ENCODE measurements at places on chromosomes 2 and 18. TPM values are rescaled to one million over a fixed set of nuclear protein-coding genes. Genes with fewer than 3 reads are reported as not detected.
A peak's percentile ranks its signal among the peaks of the same experiment; 100 is the strongest.

GRCh38 chr2:79591281-79591680 is 78.4 kb downstream of the CTNNA2 start:
- H3K4me1 ChIP-seq, result no peaks in the 10 kb centered on the region
- DNase-seq, result no peak
- no peak overlapping the region for H3K4me3 ChIP-seq
- H3K27me3 ChIP-seq, result no peaks in the 10 kb centered on the region

GRCh38 chr2:19845323-19845920 is 56.4 kb downstream of the TTC32 start:
- H3K36me3 ChIP-seq, result no peaks in the 10 kb centered on the region
- no peak overlapping the region for H3K27ac ChIP-seq
- H3K27me3 ChIP-seq, result no peaks in the 10 kb centered on the region
- H3K4me1 ChIP-seq, result no peaks in the 10 kb centered on the region

NT5DC4 gene
- total RNA-seq, result not detected

DNA sequence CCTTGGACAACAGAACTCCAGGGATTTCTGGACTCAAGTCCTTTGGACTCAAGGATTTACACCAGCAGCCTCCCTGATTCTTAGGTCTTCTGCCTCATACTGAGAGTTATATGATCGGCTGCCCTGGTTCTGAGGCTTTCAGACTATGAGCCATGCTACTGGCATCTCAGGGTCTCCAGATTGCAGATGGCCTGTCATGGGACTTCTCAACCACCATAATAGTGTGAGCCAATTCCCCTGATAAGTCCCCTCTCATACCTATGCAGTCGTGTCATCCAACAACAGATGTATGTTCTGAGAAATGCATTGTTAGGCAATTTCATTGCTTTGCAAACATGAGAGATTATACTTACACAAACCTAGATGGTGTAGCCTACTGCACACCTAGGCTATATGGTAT is 61.4 kb upstream of the MSTN start:
- no peaks in the 10 kb centered on the region for H3K27me3 ChIP-seq
- H3K36me3 ChIP-seq, result no peaks in the 10 kb centered on the region
- no peak overlapping the region for H3K4me3 ChIP-seq
- H3K4me1 ChIP-seq, result no peaks in the 10 kb centered on the region
- no peak overlapping the region for H3K27ac ChIP-seq

MSH6 gene
- 25.6 TPM for total RNA-seq

- no peak overlapping the region for H3K27ac ChIP-seq
- H3K4me3 ChIP-seq, result no peak overlapping the region
- H3K27me3 ChIP-seq, result no peaks in the 10 kb centered on the region
Observed at GRCh38 chr2:216181351-216181750, 72.2 kb downstream of the XRCC5 start.

CD8B2 gene
- total RNA-seq, result not detected

LOXL3 gene
- 0.35 TPM for total RNA-seq

DNA sequence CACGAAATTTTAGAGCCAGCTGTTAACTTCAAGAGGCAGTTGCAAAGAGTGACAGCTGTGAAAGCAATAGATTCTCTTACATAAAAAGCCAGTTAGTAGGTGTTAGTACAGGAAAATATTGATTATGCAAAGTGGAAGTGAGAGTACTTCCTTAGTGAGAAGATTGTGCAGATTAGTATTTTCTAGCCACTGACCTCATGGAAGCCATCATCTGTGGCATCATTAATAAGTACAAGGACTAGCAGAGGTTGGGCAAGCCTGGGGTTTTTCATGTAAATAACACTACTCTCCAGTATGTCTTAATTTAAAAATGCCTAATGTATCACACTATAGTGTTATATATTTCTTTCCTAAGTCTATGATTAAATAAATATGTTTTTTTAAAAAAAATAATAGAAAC is 166.2 kb upstream of the DTNA start:
- H3K4me1 ChIP-seq, result peaks cover 9% of the 10 kb centered on the region
- no peak overlapping the region for H3K4me3 ChIP-seq
- DNase-seq, result no peak
- H3K27ac ChIP-seq, result peak overlapping the region; percentile 77
- H3K27me3 ChIP-seq, result no peaks in the 10 kb centered on the region
- H3K36me3 ChIP-seq, result no peaks in the 10 kb centered on the region

DNA sequence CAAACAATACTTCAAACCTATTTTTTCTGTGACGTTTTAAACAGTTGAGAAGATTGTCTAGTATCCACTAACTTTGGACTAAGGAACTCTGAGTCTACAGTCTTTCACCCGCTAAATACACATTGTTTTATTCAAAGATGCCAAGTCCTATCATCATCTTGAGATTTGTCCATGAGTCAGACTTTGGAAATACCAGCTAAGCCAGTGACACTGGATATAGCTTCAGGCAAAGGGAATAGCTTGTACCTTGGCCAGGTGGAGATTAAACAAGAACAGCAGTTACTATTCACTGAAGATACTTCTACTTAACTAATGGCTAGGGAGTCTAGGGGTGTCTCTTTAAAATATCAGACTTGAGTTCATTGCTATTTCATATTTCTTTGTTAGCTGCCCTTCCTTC is 137.5 kb downstream of the COMMD1 start:
- H3K27me3 ChIP-seq, result no peaks in the 10 kb centered on the region
- no peak for DNase-seq
- H3K4me3 ChIP-seq, result no peak overlapping the region
- no peak overlapping the region for H3K27ac ChIP-seq
- H3K4me1 ChIP-seq, result no peaks in the 10 kb centered on the region

VWA3B gene
- 0.24 TPM for total RNA-seq

IL1RL1 gene
- total RNA-seq, result 1.5 TPM

- no peak for DNase-seq
- no peak overlapping the region for H3K4me3 ChIP-seq
- H3K27ac ChIP-seq, result no peak overlapping the region
- no peaks in the 10 kb centered on the region for H3K36me3 ChIP-seq
- no peaks in the 10 kb centered on the region for H3K4me1 ChIP-seq
- no peaks in the 10 kb centered on the region for H3K27me3 ChIP-seq
Observed at GRCh38 chr2:61626827-61627226, 88.7 kb upstream of the XPO1 start.

MAPK4 gene
- 0.53 TPM for total RNA-seq

TMEM150A gene
- total RNA-seq, result 14.8 TPM

SAG gene
- not detected for total RNA-seq

DNA sequence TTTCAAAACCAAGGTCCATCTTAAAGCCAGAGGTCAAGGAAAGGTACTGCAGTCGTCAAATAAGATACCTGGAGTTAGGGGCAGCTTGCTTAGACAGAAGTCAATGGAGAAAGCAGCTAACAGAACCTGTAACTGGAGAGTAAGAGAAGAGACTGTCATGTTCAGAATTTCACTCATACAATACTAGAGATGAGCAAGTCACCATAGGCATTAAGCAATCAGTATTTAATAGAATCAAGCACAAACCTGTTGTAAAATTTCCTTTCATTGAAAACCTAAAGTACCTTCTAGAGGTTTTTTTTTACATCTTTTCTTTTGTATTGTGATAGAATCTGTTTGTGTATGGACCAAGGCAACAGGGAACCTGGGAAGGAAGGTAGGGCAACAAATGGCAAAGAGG is 183.4 kb upstream of the ERBB4 start:
- H3K4me3 ChIP-seq, result no peak overlapping the region
- H3K4me1 ChIP-seq, result no peaks in the 10 kb centered on the region
- no peaks in the 10 kb centered on the region for H3K27me3 ChIP-seq

GRCh38 chr2:119939915-119940314 is 73.0 kb upstream of the EPB41L5 start:
- no peak overlapping the region for H3K4me3 ChIP-seq
- no peak overlapping the region for H3K27ac ChIP-seq
- no peaks in the 10 kb centered on the region for H3K4me1 ChIP-seq
- DNase-seq, result no peak

ASB18 gene
- not detected for total RNA-seq

- H3K27me3 ChIP-seq, result no peaks in the 10 kb centered on the region
- H3K4me1 ChIP-seq, result no peaks in the 10 kb centered on the region
- no peaks in the 10 kb centered on the region for H3K36me3 ChIP-seq
Observed at GRCh38 chr2:111072220-111072871, 48.4 kb upstream of the BCL2L11 start.

GRCh38 chr2:58562276-58562675 is 321.2 kb upstream of the FANCL start:
- DNase-seq, result no peak
- H3K36me3 ChIP-seq, result no peaks in the 10 kb centered on the region
- no peaks in the 10 kb centered on the region for H3K27me3 ChIP-seq
- H3K27ac ChIP-seq, result no peak overlapping the region
- H3K4me1 ChIP-seq, result no peaks in the 10 kb centered on the region

DNA sequence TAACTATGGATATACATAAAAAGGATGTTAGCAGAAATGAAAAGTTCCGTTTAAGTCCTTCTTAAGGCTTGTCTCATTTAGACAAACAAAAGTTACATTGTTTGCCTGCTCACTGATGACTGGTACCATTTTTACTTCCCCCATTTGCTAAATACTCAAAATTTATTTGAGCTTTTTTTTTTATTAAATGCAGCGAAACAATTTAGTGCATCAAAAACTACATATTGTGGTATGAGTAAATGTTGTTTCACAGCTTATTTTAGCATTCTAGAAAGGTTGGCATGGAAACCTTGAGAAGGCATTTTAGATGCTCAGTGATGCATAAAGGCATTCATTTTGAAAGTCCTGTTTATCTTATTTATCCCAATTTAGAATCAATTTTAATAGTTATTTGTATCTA is 100.0 kb downstream of the MAP2 start:
- no peak overlapping the region for H3K27ac ChIP-seq
- DNase-seq, result no peak
- H3K4me3 ChIP-seq, result no peak overlapping the region
- peaks cover 9% of the 10 kb centered on the region for H3K4me1 ChIP-seq

DNA sequence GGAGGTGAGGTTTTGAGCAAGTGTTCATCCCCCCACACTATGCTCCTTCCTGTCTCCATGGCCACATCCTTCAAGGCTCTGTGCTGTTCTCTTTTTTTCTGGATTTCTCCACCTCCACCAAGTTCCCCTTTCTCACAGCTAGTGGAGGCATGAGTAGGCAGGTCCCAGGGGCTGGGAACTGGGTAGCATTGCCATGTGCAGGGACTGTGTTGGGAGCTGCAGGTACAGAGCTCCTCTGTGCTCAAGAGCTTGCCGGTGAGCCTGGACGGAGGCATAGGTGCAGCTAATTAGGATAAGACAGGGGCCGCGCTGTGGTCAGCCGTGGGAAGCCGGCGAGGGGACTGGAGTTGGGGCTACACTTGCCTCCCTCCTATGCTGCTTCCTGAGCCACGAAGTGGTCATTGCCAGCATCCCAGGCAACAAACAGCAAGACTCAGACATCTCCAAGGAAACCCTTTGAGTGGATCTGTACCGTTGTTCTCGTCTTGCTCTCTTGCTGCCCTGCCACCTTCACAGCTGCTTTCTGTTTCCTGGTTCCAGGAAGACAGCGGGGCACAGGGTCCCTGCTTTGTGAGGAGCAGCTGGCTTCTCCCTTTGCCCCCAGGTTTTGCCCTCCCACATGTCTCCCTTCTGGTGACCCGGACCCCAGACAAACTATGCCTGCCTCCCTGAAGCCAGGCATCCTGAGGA is 36.9 kb downstream of the ATOH8 start:
- DNase-seq, result no peak
- H3K36me3 ChIP-seq, result no peaks in the 10 kb centered on the region
- no peaks in the 10 kb centered on the region for H3K27me3 ChIP-seq
- H3K27ac ChIP-seq, result no peak overlapping the region
- H3K4me1 ChIP-seq, result peaks cover 20% of the 10 kb centered on the region

DNA sequence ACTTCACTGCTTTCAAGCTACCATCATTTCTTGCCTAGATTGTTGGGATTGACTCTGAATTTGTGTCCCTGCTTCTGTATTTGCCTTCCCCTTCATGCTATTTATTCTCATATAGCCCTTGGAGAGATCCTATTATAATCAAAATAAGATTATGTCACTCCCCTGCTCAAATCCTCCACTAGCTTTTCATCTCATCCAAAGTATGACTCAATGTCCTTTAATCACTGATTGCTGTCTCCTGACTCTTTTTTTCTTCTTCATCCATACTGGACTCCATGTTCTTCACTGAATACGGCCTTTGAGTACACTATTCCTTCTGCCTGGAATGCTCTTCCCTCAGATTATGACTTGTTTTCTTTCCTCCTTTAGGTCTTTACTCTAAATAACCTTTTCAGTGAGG is 5.0 kb downstream of the RBKS start:
- no peaks in the 10 kb centered on the region for H3K36me3 ChIP-seq
- no peaks in the 10 kb centered on the region for H3K27me3 ChIP-seq
- H3K4me1 ChIP-seq, result no peaks in the 10 kb centered on the region

- peak; percentile 46 for DNase-seq
- no peaks in the 10 kb centered on the region for H3K36me3 ChIP-seq
- H3K4me1 ChIP-seq, result no peaks in the 10 kb centered on the region
- no peak within 1 kb of the TSS for H3K27ac ChIP-seq
Observed at GRCh38 chr2:181680055-181680936, at the start of gene NEUROD1. Gene NEUROD1, minus strand, starts transcription at chr2:181680517. Its CDS starts 1,657 bp downstream, at chr2:181678860.

- no peak overlapping the region for H3K4me3 ChIP-seq
- no peaks in the 10 kb centered on the region for H3K27me3 ChIP-seq
- no peak overlapping the region for H3K27ac ChIP-seq
- no peaks in the 10 kb centered on the region for H3K36me3 ChIP-seq
Observed at GRCh38 chr2:79573895-79574674, 61.2 kb downstream of the CTNNA2 start.

DNA sequence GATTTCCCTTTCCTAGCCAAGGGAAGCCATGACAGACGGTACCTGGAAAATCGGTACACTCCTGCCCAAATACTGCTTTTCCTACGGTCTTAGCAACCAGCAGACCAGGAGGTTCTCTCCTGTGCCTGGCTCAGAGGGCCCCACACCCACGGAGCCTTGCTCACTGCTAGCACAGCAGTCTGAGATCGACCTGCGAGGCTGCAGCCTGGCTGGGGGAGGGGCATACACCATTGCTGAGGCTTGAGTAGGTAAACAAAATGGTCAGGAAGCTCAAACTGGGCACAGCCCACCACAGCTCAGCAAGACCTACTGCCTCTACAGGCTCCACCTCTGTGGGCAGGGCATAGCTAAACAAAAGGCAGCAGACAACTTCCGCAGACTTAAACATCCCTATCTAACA is 6.8 kb upstream of the CD207 start:
- H3K4me1 ChIP-seq, result no peaks in the 10 kb centered on the region
- H3K27ac ChIP-seq, result no peak overlapping the region
- no peak for DNase-seq
- H3K27me3 ChIP-seq, result no peaks in the 10 kb centered on the region
- H3K4me3 ChIP-seq, result no peak overlapping the region
- H3K36me3 ChIP-seq, result no peaks in the 10 kb centered on the region

- H3K27ac ChIP-seq, result no peak overlapping the region
- H3K27me3 ChIP-seq, result no peaks in the 10 kb centered on the region
- no peaks in the 10 kb centered on the region for H3K4me1 ChIP-seq
- H3K36me3 ChIP-seq, result no peaks in the 10 kb centered on the region
- H3K4me3 ChIP-seq, result no peak overlapping the region
- no peak for DNase-seq
Observed at GRCh38 chr2:116133381-116133942, 1681.0 kb upstream of the DDX18 start.

VWC2L gene
- total RNA-seq, result 0.09 TPM

- no peaks in the 10 kb centered on the region for H3K36me3 ChIP-seq
- no peaks in the 10 kb centered on the region for H3K4me1 ChIP-seq
- no peaks in the 10 kb centered on the region for H3K27me3 ChIP-seq
- no peak overlapping the region for H3K4me3 ChIP-seq
Observed at GRCh38 chr2:169034256-169034655, 3.1 kb upstream of the ABCB11 start.
